Peyer's patch (tissue), 4 donors: ENCODE measurements at places on chromosomes 13 and 19. TPM values are rescaled to one million over a fixed set of nuclear protein-coding genes. Genes with fewer than 3 reads are reported as not detected.

GRCh38 chr19:7808108-7808507, 21.9 kb upstream of the EVI5L start:
- DNase-seq = no peak

Gene SIGLEC9
- not detected for total RNA-seq

DNA sequence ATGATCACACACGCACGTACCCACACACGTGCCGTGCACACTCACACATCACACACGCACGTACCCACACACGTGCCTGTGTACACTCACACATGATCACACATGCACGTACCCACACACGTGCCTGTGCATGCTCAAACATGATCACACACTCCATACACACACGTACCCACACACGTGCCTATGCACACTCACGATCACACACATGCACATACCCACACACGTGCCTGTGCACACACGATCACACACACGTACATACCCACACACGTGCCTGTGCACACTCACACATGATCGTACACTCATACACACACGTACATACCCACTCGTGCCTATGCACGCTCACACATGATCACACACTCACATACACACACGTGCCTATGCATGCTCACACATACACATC, 86.8 kb downstream of the RAB20 start:
- no peak for DNase-seq

- DNase-seq = no peak
Observed at GRCh38 chr19:30911491-30911890, 437.7 kb downstream of the TSHZ3 start.

GRCh38 chr19:55635334-55635717, 5.5 kb upstream of the ZNF580 start:
- no peak for DNase-seq

Gene GPR12
- not detected for total RNA-seq

DNA sequence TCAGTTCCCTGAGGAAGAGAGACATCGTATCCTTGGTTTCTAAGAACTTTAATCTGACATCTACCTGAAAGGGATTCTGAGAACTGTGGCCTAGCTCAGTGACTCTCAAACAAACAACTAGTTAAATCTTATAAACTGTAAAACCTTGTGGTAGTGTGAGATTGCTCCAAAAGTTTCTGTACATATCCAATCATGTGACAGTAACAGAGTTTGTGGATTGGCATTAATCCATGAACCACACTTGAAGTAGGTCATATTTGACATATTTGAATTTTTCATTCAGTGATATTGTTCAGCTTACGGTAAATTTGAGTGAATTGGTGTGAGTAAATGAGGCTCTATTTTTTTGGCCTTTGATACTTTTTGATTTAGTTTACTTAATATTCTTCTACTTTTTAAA, 15.0 kb downstream of the TDRD3 start:
- DNase-seq = no peak

DNA sequence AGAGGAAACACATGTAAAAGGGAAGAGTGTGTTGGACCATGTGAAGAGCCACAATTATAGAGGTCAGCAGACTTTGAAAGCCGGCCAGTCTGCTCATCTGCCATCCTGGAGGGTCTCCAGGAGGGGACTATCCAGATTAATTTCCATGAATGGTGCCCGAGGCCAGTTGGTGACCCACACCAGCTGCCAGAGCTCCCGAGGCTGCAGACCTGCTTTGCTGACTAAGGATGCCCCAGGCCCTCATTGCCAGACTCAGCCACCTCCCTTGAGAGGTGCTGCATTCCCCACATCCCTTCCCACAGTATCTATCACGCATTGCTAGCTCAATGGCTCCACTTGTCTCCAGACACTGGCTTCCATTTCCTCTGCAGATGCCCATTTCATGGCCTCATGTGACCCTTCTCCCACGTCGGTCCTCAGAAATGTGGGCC, 110.3 kb downstream of the NALCN start:
- no peak for DNase-seq
